B cell (primary cell): ENCODE measurements at places on chromosomes 16 and 17.

GRCh38 chr17:43020789-43021740 lies 1.1 kb downstream of the VAT1 start:
- DNase-seq, result peak; percentile 77

DNA sequence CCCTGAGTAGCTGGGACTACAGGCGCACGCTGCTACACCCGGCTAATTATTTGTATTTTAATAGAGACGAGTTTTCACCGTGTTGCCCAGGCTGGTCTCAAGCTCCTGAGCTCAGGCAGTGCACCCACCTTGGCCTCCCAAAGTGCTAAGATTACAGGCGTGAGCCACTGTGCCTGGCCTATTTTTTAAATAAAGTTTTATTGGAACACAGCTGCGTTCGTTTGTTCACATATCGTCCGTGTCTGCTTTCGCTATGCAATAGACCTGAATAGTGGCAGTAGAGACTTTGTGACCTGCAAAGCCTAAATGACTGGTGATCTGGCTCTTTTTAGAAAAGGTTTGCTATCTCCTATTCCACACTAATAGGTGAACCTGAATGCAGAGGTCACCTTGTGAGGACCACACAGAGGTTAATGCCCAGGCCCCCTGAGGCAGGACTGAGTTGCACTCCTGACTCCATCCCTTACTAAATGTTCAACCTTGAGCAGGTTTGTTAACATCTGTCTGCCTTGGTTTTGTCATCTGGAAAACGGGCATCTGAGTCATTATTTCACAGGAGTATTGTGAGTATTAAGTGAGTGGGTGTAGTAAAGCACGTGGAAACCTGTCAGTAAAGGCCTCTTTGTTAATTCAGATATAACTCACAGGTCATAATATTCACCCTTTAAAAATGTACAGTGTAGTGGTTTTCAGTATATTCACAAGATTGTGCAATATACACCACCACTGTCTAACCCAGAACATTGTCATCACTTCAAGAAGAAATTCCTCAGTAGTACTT lies 157.5 kb upstream of the CACNG5 start:
- DNase-seq, result no peak

- DNase-seq, result peak; percentile 41
Observed at GRCh38 chr16:67163999-67164558, 466 bp upstream of the HSF4 start.

- DNase-seq, result peak; percentile 66
Observed at GRCh38 chr16:17470908-17471718, at the start of gene XYLT1. TSS of gene XYLT1 (minus strand) at chr16:17470960. CDS start at chr16:17470796, 164 bp downstream.

DNA sequence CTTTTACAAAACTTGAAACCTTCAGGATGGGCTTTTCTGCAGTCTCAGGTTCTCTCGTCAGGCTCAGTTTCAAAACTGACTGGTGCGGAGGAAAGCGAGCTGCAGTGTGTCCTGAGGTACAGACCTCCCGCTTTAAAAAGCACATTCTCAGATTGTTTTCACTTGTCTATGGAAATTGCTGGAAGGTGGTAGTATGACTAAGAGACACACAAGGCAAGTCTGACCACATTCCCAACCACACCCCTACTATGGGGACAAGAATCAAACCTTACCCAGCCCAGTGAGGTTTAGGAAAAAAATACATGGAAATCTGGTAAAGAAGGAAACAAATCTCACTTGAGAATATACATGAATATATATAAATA lies 18.2 kb downstream of the SRP68 start:
- no peak for DNase-seq

DNA sequence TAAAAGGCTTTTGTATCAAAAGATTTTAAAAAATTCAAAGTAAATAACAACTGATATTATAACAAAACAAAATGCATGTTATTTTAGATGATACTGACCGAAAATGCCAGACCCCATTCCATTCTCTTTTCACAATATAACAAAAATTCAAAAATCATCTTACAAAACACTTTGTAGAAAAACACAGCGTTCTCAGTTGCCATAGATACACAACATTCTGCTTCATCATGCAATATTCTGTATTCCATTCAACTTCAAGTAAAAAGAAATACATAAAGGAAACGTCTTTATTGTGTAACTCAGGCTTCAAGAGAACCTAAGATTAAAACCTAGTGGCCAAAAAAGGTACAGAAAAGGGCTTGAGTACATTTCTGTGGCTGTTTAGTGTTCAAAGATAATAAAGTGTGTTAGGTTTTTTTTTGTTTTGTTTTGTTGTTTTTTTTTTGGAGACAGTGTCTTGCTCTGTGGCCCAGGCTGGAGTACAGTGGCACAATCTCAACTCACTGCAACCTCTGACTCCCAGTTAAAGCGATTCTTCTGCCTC lies 250.5 kb downstream of the CEP112 start:
- no peak for DNase-seq

GRCh38 chr17:82835766-82836512 lies 3.9 kb downstream of the ZNF750 start:
- DNase-seq, result no peak

DNA sequence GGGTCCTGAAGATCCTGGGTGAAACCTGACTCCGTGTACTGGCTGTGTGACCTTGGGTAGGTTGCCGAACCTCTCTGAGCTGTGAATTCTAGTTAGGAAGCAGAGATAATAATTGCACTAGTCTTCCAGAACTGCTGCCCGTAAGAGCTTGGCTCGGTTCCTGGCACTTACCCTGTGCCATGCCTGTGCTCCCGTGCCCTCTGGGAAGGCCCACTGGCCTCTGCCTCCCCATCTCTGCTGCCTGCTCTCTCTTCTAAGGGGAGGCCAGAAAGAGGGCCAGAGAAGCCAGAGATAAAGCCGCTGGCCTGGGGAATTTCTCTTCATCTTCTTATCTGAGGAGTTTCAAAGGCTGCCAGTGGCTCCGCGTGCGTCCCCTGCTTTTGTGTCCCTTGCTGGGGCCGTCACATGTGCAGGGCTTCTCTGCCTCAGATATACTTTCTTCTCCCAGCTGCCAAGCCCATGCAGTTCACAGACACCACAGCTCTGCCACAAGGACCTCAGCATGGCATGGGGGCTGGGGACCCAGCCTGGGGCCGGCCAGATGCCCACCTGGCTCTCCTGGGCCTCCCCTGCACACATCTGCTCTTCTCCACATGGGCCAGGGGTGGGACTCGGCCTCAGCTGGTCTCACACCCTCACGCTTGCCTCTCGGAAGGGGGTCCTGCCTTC lies 145.2 kb downstream of the SDK2 start:
- no peak for DNase-seq

DNA sequence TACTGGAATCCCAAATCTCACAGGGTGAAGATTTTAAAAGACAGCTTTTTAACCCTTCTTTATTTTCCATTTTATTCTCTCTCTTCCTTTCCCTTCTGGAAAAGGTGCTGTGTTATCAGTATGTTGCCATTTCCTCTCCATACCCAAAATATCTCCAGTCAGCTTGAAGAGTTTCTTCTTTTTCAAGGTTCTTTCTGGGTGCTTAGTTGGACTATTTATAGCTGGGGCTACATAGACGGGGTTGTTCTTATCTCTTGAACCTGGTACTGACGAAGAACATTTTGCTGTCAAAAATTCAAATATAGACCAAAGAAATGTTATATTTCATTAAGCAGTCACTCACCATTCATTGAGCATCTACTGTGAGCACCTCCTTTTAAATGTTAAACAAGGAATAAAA lies 48.6 kb downstream of the IST1 start:
- no peak for DNase-seq

DNA sequence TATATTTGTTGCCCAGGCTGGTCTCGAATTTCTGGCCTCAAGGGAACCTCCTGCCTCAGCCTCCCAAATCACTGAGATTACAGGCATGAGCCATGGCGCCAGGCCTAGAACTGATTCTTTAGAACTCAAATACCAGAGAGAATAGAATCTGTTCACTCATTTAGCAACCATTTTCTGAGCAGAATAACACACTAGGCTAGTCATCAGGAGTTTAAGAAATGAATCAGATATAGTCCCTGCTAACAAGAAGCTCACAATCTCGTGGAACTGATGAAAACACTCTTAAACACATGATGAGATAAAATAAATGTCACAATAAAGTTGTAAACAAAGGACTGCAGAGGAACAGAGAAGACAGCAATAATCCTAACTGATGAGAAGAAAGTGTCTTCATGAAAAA lies 55.8 kb upstream of the ADCY9 start:
- no peak for DNase-seq

DNA sequence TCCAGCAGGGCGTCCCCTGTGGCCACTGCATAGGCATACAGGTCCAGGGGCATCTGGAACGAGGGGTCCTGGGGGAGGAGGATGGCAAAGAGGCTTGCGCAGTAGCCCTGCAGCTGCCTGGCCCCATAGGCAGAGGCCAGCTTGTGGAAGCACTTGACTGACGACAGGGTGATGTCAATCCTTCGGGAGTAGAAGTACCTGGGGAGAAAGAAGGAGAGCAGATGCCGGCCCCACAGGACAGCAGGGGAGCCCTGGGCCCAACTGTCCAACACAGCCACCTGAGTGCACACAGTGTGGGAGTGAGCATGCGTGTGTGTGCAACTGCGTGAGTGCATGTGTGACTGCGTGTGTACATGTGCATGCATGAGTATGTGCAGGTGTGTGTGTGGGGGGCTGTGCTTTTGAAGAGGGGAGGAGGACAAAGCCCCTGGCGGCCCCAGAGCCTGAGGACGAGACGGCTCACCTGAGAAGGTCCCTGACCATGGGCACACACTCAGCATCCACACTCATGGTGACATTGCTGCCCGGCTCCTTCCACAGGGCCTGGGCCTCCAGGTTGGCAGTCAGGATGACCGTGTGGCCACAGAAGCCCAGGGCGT lies 7.1 kb downstream of the LGALS3BP start:
- DNase-seq, result no peak

GRCh38 chr16:8850279-8850885 lies 18.4 kb downstream of the CARHSP1 start:
- no peak for DNase-seq

- no peak for DNase-seq
Observed at GRCh38 chr17:29664743-29665480, 42.2 kb upstream of the CORO6 start.

GRCh38 chr16:88978608-88979346 lies 1.8 kb upstream of the CBFA2T3 start:
- DNase-seq, result peak; percentile 88

DNA sequence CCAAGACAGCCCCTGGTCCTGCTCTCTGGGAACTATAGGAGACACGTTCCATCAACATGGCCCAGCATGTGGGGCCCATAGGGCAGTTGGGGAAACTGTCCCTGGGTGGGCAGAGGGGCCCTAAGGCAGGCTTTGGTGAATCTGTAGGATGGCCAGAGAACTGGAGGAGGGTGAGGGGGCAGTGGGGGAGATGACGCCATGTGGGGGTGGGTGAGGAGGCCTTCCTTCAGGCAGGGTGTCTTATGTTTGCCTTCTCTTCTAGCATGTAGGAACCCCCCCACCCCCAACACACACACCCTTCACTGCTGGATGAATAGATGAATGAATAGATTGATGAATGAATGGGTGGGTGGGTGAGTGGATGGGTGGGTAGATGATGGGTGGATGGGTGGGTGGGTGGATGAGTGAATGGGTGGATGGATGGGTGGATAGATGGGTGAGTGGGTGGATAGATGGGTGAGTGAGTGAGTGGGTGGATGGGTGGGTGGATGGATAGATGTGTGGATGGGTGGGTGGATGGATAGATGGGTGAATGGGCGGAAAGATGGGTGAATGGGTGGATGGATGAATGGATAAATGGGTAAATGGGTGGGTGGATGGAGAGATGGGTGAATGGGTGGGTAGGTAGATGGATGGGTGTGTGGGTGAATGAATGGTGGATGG lies 2.5 kb upstream of the CBFA2T3 start:
- no peak for DNase-seq

GRCh38 chr17:50281739-50282401 lies 7.6 kb downstream of the TMEM92 start:
- DNase-seq, result no peak

DNA sequence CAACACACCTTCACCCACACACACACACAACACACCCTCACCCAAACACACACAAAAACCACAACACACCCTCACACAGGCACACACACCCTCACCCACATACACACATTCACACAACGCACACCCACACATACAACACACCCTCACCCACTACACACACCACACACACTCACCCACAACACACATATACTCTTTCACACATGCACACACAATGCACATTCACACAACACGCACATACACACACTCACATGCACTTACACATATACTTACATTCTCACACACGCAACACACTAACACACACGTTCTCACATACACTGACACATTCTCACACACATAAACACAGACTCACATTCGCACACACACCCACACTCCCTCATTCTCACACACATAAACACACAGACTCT lies 3.8 kb downstream of the ASGR1 start:
- DNase-seq, result no peak

DNA sequence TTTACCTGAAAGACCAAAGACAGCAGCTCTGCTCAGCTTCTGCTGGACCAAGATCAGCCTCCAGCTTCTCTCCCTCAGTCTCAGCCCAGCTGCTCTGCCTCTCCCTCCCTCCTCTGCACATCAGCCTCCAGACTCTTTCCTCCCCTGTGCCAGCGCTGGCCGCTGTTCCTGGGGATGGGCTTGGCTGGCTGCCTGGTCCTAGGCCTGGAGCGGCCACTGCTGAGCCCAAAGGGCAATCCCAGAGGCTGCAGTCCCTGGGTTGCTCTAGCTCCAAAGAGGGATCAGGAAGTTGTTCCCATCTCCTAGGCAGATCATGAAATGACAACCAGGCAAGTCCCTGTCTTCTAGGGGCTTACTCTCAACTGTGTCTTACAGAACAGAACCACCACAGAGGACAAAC lies 31.3 kb downstream of the DCUN1D3 start:
- no peak for DNase-seq

DNA sequence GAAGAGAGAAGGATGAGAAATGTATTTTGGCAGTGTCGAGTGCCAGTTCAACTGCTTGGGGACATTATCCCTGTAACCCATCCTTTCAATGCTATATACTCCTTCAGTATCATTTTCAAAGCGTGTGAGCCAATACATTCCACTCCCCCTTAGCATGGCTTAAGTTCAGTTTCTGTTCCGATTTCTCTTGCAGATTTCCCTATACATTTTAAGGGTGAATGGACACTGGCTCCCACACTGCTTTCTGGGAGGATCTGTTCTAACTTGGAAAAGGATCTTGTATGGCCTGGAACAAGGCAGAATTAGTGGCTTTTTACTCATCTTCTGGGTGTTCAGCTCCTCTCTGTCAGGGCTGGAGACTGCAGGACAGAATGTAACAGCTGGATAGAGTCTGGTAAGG lies 333.8 kb downstream of the HAPSTR1 start:
- DNase-seq, result no peak

- DNase-seq, result no peak
Observed at GRCh38 chr17:223723-224471, 42.4 kb upstream of the DOC2B start.

DNA sequence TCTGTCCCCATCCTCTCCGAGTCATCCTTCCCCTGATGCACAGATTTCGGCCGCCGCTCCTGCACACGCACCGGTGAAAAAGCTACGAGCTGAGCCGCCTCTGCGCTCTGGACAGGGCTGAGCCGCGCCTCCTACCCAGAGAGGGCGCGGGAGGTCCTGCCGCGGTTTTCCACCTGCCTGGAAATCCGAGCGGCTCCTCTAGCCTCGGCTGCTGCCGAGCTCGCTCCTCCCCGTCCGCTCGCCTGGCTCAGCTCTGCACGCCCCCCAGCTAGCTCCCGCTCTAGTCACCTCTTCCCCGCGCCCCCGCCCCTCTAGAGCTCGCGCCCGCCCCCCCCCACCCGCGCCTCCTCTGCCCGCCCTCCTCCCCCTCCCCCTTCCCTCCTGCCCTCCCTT lies 198 bp upstream of the SHISA9 start:
- DNase-seq, result peak; percentile 11

- DNase-seq, result no peak
Observed at GRCh38 chr16:27816561-27816960, 247.0 kb downstream of the GSG1L start.
